ENCODE measurements at places on chromosomes 6 and 20.

DNA sequence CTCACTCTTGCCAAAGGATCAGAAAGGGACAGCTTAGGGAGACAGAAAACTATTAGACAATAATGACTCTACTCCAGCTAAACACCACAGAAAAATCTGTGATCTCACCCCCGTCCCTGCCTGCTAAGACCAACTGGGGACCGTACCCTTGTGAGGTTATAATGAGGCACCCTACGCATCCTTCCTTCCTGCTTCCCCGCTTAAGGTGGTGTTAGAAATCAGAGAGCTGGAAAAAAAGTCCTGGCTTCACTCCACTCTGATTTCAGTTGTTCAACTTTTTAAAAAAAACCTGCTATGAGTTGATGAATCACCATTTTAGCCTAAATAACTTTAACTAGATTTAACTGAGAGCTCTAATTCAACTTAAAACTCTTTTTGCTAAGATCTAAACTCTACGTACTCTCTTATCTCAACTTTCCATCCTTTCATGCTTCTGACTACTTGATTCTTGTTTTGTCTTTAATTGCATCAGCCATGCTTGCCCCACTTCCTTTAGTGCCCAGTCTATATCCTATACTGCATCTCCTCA is 35.8 kb upstream of the TMEM14A start:
- DNase-seq, result peak; percentile 42

GRCh38 chr6:30158475-30159040 is 2.5 kb downstream of the TRIM10 start:
- DNase-seq, result no peak

DNA sequence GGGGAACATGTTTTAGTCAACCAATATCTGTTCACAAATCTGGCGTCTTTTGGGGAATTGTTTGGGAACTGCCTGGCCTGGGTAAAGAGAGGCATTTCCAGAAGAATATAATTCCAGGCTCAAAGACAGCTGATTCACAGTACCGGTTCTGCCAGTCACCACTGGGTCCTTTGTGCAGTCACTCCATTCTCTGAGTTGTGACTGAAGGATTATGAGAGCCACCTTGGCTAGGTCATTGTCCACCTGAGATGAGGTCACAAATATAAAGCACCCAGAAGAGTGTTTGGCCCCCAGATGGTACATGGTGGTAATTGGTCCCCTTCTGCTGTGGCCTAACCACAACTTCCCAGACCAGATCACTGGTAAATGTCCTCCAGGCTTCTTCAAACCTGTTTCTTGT is 121.0 kb upstream of the SPACA1 start:
- no peak for DNase-seq

DNA sequence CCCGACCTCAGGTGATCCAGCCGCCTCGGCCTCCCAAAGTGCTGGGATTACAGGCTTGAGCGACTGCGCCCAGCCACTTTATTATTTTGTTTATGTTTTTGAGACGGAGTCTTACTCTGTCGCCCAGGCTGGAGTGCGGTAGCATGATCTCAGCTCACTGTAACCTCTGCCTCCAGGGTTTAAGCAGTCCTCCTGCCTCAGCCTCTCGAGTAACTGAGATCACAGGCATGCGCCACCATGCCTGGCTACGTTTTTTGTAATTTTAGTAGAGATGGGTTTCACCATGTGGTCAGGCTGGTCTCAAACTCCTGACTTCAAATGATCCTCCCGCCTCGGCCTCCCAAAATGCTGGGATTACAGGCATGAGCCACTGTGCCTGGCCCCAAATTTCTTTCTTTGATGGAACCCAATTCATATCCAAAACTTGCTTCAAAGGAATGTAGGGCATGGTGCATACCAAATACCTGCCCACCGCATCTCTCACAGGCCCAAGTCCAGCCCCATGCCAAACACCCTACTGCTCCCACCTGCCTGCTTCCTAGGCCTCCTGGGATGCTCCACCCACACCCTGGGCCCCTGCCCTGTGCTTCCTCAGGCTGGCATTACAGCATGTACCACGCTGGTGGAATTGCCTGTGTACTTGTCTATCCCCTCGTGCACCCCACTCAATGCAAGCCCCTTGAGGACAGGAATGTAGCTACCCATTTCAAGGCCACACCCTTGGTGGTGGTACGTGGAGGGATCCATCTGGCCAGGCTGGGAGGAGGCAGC is 4.9 kb upstream of the HMGA1 start:
- no peak for DNase-seq
